ENCODE measurements at places on chromosomes 11 and 22. TPM values are rescaled to one million over a fixed set of nuclear protein-coding genes. Genes with fewer than 3 reads are reported as not detected.

DNA sequence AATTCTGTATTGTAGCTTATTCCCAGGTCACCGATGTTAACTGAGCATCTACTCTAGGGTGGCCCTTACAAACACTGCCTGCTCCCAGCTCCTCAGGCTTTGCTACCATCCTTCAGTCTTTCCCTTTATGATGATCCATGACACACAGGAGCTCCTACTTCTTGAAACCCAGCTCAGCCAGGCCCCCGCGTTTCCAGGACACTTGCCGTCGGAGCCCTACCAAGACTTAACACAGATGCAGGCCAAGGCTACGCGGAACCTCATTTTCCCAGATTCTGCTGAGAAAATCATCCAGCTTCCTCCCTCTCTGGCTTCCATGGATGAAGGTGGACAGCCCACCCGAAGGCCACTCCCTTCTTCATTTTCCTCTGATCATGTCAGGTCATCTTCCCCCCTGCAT is 18.6 kb downstream of the IGSF9B start:
- no peaks in the 10 kb centered on the region for H3K4me1 ChIP-seq
- no peak overlapping the region for H3K4me3 ChIP-seq
- no peaks in the 10 kb centered on the region for H3K27me3 ChIP-seq
- no peak overlapping the region for H3K27ac ChIP-seq
- no peak for DNase-seq
- H3K36me3 ChIP-seq: no peaks in the 10 kb centered on the region

DNA sequence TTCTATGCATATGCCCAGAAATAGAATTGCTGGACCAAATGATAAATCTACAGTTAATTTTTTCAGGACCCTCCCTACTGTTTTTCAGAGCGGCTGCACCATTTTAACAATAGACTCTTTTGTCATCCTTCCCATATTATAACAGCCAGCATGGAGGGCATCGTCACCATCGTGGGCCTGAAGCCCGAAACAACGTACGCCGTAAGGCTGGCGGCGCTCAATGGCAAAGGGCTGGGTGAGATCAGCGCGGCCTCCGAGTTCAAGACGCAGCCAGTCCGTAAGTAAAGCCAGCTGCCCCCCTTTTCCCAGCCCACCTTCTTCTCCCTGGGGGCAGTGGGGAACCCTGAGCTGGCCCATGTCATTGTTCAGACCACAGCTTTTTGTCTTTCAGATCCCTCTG is 79.5 kb upstream of the TTC12 start:
- no peaks in the 10 kb centered on the region for H3K36me3 ChIP-seq
- H3K4me3 ChIP-seq: no peak overlapping the region
- H3K27ac ChIP-seq: no peak overlapping the region
- no peak for DNase-seq

- H3K4me3 ChIP-seq: no peak overlapping the region
- peaks cover 15% of the 10 kb centered on the region for H3K27me3 ChIP-seq
- peaks cover 13% of the 10 kb centered on the region for H3K4me1 ChIP-seq
- DNase-seq: no peak
- H3K27ac ChIP-seq: no peak overlapping the region
Observed at GRCh38 chr22:44758344-44758973, 6.1 kb downstream of the ARHGAP8 start.

- H3K27me3 ChIP-seq: peaks cover 15% of the 10 kb centered on the region
- H3K4me1 ChIP-seq: no peaks in the 10 kb centered on the region
- no peak overlapping the region for H3K4me3 ChIP-seq
Observed at GRCh38 chr22:25818541-25818940, 76.6 kb downstream of the MYO18B start.

TRIM6 gene
- 3.7 TPM for total RNA-seq

BEST1 gene
- 14.1 TPM for total RNA-seq
